Foreskin melanocyte (primary cell): ENCODE measurements at places on chromosomes 4 and X.

DNA sequence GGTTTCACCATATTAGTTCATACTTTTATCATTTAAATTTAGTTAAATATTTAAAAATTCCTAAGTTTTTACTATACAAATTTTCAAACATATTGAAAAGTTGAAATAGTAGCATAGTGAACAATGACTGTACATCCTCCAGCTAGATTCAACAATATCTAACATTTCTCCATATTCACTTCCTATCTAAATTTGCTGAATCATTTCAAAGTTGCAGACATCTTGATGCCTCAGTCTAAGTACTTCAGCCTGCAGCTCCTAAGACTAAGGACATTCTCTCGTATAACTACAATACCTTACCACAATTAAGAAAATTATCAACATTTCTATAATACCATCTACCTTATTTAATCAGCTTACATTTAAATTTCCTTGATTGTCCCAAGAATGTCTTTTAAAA, 132.7 kb downstream of the TMEM164 start:
- DNase-seq: no peak

GRCh38 chr4:178309890-178310289, 867.7 kb upstream of the AGA start:
- DNase-seq: no peak

DNA sequence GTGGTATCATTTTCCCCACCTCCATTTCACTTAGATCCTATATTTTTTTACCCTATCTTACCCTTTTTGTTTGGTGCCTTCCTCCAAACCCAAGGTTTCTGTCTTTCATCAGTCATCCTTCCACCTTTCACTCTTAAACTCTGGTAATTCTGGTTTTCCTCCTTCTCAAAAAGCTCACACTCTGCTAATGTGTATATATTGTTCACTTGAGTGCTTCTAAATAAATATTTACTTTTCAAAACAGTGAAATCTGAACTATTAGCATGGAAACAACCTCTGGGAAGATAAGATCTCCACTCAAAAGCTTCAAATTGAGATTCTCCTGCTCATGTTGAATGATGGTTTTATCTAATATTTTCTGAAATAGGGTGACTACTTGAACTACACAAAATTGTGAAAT, 21.5 kb downstream of the XIAP start:
- no peak for DNase-seq

GRCh38 chr4:173466101-173466500, 63.9 kb downstream of the HAND2 start:
- DNase-seq: no peak
